ENCODE measurements at places on chromosomes 13 and 19. TPM values are rescaled to one million over a fixed set of nuclear protein-coding genes. Genes with fewer than 3 reads are reported as not detected.

Gene FAM124A
- 0.13 TPM for total RNA-seq

Gene PROZ
- total RNA-seq, result not detected

Gene SPACA7
- not detected for total RNA-seq

Gene CEACAM5
- not detected for total RNA-seq

Gene IRGQ
- 25.4 TPM for total RNA-seq

Gene RFX1
- total RNA-seq, result 13.0 TPM

DNA sequence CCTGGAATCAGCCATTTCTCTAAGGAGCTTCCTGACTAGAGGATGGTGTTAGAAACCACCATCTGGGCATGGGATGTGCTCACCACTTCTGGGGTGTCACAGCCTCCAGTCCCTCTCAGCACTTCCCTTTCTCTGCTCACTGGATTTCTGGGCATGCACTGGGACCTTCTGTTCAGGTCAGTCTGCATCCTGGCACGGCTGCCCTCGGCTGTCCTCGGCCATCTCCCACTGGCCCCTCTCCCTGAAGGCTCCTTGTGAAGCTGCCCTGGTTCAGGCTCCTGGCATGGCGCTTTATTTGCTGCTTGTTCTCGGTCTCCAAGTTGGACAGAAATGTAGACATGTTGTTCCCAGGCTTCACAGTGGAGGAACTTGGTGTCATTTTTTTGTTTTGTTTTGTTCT, 60.0 kb downstream of the TEX29 start:
- no peak for DNase-seq

GRCh38 chr19:19106056-19106551, 32.2 kb downstream of the TMEM161A start:
- no peak for DNase-seq

GRCh38 chr19:17424743-17425365, 5.0 kb downstream of the MVB12A start:
- DNase-seq, result no peak

- no peak for DNase-seq
Measured at GRCh38 chr19:11552666-11553372, 6.2 kb downstream of the ELOF1 start.

DNA sequence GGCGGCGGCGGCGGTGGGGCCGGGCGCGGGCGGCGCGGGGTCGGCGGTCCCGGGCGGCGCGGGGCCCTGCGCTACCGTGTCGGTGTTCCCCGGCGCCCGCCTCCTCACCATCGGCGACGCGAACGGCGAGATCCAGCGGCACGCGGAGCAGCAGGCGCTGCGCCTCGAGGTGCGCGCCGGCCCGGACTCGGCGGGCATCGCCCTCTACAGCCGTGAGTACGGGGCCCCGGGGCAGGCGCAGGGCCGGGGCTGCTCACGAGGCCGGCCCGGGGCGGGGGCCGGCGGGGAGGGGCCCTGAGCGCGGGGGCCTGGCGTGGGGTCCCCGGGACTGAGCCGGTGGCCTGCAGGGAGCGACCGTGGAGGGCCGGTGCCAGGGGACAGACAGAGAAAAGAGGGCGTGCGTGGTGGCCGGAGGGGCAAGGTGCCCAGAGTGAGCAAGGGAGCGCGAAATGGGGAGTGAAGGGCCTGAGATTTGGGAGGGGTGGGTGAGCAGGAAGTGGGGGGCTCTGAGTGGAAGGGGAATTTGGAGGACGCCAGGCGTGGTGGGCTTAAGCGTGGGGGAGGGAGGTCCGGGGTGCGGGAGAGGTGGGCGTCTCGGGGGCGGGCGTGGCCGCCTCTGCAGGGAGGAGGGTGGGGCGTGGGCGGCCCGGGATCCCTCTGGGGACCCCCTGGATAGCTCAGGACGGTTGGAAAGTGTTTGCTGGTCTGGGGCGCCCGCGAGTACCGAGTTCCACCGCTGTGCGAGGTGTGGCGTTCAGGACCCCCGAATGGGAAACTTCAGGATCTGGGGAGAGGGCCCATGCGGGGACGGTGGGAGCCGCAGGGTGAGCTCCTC, 575 bp downstream of the CARM1 start:
- DNase-seq, result peak; percentile 24

DNA sequence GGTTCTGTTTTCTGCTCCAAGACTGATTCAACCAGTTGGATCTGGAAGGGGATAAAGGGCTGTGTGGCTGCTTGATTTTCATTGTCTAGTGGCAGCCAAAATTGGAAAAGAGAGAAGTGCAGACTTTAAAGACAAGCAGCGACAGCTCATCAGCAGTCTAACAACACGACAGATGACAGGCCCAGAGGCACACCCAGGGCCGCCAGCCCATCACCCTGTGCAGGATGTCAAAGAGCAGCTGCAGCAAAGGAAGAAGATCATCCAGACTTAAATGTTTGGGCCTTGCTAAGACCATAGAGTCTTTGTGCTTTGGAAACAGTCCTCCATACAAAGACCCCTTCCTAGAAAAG, 421.0 kb upstream of the KLF12 start:
- DNase-seq, result no peak

- DNase-seq, result no peak
Measured at GRCh38 chr19:38561658-38562057, 56.1 kb downstream of the MAP4K1 start.

GRCh38 chr13:99009987-99010551, 32.2 kb upstream of the DOCK9 start:
- DNase-seq, result no peak

- DNase-seq, result no peak
Measured at GRCh38 chr13:75129331-75129730, 352.6 kb downstream of the TBC1D4 start.

GRCh38 chr13:26509491-26509890, 48.0 kb upstream of the WASF3 start:
- DNase-seq, result no peak

GRCh38 chr13:110123041-110123809, 183.7 kb downstream of the COL4A1 start:
- DNase-seq, result no peak
